Stimulated activated CD4-positive, alpha-beta T cell treated with anti-CD3 and anti-CD28 coated beads, Interleukin-15, amount 100 ng/mL, for 1 hour (primary cell): ENCODE measurements at places on chromosomes 4 and X.
A peak's percentile ranks its signal among the peaks of the same experiment; 100 is the strongest.

DNA sequence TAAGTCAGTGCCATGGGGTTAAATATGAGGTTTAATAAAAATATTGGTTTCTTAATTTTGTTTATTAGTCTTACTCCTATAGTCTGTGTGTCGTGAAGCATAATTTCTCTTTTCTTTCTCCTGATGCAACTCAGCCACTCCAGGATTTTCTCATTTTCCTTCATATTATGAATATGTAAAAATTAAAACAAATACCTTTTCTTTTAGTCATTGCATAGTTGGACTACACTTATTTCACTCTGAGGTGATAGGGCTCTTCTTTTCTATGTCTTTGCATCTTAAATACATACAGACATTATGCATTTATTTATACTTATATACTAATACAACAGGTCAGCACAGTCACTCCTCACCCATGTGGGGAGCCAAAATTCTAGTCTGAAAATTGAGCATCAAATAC lies 19.1 kb downstream of the GALNT7 start:
- DNase-seq = no peak

GRCh38 chr4:105894660-105895582 lies at the start of gene NPNT:
Gene NPNT (plus strand): TSS chr4:105895471. CDS start chr4:105895653, 182 bp downstream.
- DNase-seq = no peak

DNA sequence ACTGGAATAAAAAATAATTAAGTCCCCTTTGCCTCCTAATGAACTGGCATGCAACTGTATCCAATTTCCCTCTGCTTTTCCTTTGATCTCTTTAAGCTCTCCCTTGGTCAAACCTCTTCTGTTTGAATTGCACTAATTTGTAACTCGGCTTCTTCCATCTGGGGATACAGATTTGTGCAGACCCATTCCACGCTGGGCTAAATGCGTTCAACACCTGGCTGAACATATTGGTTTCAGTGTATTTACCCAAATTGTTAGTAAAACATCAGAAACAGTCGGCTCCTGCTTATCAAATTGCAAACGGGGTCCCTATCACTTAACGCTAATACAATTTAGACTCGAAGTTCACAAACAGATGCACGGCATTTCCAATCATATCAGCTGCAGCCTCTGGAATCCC lies 124.9 kb upstream of the TAPT1 start:
- no peak for DNase-seq

DNA sequence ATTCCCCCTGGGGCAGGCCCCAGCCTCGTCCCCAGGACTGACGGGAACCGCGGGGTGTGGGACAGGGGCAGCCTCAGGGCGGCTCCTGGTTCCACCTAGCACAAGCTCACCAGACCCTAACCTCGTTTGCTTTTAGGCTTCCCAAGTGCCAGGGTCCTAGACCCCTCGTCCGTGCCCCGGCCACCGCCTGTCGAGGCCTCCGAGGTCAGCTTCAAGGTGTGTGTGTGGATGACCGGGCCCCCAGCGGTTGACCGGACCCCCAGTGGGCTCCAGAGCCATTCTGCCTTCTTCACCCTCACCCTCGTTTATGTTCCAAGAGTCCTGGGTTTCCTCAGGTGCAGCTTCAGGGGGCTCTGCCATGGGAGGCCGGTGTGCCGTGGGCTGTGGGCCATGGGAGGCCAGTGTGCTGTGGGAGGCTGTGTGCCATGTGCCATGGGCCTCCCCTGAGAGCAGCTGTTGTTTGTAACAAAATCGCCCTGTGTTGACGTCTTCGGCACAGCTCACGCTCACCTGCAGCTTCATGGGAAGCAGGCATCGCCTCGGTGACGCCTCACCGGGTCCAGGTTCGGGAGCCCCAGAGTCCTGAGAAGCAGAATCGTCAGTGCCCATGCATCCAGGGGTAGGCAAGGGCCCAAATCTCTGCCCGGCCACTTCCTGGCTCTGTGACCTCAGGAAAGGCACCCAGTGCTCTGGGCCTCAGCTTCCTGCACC lies 43.0 kb upstream of the HMX1 start:
- no peak for DNase-seq

- DNase-seq = no peak
Measured at GRCh38 chr4:152007111-152007510, 246.3 kb upstream of the GATB start.

GRCh38 chr4:87065021-87065420 lies 130.2 kb downstream of the AFF1 start:
- DNase-seq = no peak

DNA sequence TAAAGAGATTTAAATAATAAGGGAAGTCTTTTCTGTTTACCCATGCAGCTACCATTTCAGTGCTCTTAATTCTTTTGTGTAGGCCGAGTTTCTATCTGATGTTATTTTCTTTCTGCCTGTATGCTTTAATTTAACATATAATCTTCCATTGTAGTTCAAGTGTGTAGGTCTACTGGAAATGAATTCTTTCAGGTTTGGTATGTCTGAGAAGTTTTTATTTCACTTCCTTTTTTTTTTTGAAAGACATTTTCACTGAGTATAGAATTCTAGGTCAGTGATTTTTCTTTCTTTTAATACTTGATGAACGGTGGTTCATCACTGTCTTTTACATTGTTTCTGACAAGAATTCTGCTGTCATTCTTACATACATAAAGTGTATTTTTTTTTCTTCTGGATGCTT lies 42.1 kb downstream of the VAMP7 start:
- no peak for DNase-seq

- no peak for DNase-seq
Measured at GRCh38 chr4:79871961-79872360, 201.1 kb downstream of the ANTXR2 start.

- DNase-seq = no peak
Measured at GRCh38 chrX:105564501-105564900, 257.8 kb upstream of the NRK start.

GRCh38 chr4:114813961-114814360 lies 215.4 kb downstream of the UGT8 start:
- no peak for DNase-seq

GRCh38 chrX:8783097-8783713 lies 18.0 kb downstream of the FAM9A start:
- DNase-seq = no peak

DNA sequence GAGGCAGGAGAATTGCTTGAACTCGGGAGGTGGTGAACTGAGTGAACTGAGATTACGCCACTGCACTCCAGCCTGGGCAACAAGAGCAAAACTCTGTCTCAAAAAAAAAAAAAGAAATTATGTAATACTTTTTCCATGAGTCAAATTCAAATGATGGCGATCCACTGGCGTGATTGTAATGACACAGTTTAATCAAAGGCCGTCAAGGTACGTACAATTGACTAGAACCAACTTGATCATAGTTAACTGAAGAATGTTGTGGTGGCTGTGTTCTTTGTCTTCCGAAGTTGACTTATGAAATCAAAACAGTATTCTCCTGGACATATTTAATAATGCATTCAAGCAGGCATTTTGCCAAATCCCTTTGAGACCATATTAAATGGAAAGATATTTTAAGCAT lies 318.6 kb upstream of the FAT1 start:
- DNase-seq = no peak

GRCh38 chrX:10965174-10965798 lies 145.8 kb upstream of the HCCS start:
- DNase-seq = no peak

GRCh38 chrX:3362956-3363355 lies 16.5 kb upstream of the MXRA5 start:
- DNase-seq = no peak

- DNase-seq = no peak
Measured at GRCh38 chrX:28487818-28488217, 99.4 kb upstream of the IL1RAPL1 start.

DNA sequence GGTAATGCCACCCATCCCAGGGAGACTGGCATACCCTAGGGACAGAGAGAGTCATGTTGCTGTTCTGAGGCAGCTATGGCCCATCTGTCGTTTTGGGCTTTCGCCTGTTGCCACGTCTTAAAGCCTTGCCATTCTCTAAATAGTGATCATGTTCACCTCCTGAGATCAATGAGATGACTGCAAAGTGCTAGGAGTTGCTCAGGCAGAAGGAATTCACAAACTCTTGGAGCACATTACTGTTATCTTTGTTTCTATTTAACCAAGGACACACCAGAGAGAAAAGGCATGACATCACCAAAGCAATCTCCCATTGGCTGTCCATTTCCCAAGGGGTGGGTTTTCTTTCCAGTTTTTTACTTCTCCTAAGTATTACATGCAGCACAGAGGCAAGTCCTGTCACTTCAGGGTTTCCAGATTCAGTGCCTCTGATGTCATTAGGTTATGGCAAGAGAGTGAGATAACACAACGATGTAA lies 37.1 kb upstream of the SETD7 start:
- DNase-seq = no peak

DNA sequence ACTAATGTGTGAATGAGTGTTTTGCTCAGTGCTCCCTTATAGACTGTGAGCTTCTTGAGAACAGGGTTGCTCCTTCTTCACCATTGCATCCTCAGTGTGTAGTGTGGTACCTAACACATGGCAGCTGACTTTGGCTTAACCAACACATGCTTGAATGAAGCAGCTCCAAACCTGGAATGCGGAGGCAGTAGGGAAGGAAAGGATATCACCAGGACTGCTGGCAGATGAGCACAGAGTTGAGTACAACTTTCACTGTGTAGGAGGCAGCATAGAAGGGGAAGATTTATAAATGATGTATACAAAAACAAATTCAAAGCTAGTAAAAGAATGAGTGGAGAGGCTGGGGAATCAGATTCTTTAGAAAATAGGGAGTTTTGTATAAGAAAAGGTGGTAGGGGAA lies 174.3 kb downstream of the SLIT2 start:
- DNase-seq = no peak

- DNase-seq = no peak
Measured at GRCh38 chrX:7062276-7062675, 85.2 kb upstream of the STS start.

DNA sequence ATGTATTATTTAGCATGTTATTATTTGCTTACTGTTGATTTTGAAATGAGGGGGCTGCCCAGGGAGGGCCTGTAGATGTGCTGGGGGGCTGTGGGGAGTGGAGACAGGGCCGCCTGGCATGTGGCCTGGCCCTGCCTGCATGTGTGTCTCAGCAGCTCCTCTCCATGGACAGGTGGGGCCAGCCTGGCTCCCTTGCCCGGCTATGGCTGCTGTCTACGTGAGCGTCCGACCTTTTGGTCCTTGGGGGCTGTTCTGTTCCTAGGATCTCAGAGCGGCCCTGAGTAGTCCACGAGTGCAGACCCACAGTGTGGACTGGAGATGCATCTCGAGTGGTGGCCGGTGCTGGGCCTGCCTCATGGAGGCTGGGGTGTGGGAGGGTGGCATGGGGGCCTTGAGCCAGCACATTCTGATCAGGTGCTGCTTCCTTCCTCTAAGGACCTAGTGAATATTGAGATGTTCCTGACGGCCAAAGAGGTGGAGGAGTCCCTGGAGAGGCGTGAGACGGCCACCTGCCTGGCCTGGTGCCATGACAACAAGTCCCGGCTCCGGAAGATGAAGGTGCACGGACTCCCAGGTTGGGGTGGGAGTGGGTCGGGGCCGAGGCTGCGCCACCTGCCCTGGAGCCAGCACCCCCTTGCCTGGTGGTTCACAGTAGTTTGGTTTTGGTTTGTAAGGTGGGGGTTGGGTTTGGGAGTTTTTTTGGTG lies 24.9 kb upstream of the UVSSA start:
- no peak for DNase-seq

DNA sequence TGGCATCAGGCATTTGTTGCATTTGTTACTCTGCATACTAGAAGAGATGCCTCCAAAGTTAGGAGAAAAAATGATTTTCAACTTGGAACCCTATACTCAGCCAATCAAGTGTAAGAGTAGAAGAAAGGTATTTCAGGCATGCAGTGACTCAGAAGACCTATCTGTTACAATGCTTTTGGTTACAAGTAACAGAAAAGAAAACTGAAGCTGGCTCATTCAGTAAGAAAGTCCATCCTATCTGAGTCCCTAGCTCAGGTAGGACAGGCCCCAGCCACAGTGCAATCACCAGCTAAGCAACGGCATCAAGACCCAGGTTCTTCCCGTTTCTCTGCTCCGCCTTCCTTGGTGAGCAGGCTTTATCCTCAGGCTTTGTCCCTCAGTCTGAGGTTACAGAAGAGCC lies 23.3 kb downstream of the MECP2 start:
- DNase-seq = no peak

GRCh38 chr4:14299166-14299565 lies 671.6 kb upstream of the BOD1L1 start:
- no peak for DNase-seq

DNA sequence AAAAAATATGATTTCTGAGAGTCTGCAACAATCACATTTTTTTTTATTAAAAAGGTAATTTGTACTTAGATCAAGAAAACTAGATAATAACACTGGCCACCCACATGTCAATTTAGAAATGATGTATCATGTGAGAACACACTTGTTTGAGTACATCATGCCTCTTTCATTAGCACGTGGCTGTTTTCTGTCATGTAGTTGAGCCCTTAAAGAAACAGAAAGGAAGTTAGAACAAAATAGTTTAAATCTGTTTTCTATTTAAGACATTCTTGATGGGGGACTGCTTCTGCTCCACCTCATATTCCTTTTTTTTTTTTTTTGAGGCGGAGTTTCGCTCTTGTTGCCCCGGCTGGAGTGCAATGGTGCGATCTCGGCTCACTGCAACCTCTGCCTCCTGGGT lies 207.5 kb downstream of the NSUN7 start:
- no peak for DNase-seq

- no peak for DNase-seq
Measured at GRCh38 chrX:104432321-104432720, 133.7 kb upstream of the IL1RAPL2 start.

DNA sequence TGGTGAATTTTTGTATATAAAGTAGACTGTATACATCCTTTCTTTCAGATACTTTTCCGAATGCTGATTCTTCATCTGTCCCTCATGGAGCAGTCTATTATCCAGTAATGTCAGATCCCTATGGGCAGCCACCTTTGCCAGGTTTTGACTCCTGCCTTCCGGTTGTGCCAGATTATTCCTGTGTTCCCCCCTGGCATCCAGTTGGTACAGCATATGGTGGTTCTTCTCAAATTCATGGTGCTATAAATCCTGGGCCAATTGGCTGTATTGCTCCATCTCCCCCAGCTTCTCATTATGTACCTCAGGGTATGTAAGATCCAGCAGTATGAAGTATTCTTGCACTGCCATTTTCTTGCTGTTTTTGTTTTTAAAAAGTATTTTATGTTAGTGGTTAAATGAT lies 78.7 kb downstream of the ALG13 start:
- DNase-seq = no peak

- DNase-seq = no peak
Measured at GRCh38 chr4:11847167-11847566, 418.5 kb upstream of the HS3ST1 start.

DNA sequence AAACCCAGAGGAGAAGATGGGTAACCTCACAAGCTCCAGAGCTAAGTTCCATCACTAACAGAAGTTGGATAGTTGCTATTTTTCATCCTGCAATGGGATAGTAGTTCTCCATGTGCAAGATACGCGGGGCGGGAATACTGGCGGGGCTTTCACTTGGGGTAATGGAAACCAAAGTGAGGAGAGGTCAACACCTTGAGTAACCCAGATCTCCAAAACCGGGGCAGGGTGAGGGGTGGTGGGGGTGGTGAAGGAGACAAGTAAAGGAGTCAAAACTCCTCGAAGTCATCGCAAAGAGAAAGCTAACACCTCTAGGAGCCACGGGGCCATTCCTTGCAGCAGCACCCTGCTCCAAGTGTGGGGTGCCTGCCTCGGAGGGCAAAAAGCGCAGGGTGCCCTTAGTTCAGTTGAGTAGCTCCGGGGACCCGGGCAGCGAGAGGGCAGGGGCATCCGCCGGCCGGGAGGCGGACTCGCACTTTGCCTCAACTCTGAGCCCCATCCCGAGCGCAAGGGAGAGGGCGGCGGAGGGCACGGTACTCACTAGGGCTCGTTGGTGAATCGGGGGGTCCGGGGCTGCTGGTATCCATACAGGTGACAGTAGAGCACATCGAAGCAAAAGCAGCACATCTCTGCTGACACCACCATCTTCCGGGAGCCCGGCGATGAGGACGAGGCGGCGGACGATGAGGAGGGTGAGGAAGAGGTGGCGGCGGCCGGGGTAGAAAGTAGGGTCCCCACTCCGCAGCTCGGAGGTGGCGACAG lies 645 bp downstream of the AMMECR1 start:
- DNase-seq = peak; percentile 2
